ENCODE measurements at places on chromosomes 2 and 18.

GRCh38 chr2:143792602-143793001, 663.4 kb downstream of the ARHGAP15 start:
- DNase-seq, result no peak

DNA sequence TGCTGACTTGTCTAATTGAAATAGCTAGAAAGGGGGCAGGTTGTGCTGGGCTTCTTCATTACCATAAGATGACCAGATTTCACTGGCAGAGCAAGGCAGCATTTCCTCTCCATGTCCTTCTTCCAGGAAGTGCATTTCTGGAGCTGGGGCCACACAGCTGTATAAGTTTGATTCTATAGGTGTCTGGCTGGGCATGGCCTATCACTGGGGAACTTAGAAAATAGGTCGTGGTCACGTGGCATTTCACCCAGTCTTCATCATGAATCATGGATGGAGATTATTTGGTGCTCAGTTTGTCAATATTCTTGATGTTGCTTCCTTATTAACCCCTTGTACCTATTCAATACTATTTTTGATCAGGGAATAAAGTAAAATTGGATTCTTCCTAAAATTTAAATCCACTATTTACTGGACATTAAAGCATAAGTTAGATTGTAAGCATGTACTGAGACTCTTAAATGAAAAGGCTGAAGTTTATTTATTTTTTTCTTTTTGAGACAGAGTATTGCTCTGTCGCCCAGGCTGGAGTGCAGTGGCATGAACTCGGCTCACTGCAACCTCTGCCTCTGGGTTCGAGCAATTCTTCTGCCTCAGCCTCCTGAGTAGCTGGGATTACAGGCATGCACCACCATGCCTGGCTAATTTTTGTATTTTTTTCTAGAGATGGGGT, 49.5 kb upstream of the TMEM87B start:
- DNase-seq, result no peak

- no peak for DNase-seq
Observed at GRCh38 chr2:166957686-166958085, 69.4 kb downstream of the XIRP2 start.

DNA sequence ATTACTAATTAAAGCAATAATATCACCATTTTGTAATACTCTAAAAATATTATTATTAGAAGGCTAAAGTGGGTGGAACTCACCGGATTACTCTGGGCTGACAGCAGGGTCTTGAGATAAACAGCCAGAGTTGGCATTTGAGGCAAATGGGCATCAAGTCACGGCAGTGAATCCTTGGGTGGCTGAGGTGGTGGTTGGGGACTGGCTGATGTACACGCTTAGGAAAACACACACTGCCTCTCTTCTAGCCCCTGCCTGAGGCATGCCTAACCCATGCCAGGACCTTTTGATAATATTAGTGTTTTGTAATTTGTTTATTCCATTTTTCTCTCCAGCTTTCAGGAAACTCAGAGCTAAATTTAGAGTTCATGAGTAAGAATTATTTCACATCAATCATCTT, 76.8 kb downstream of the ACKR3 start:
- DNase-seq, result no peak

DNA sequence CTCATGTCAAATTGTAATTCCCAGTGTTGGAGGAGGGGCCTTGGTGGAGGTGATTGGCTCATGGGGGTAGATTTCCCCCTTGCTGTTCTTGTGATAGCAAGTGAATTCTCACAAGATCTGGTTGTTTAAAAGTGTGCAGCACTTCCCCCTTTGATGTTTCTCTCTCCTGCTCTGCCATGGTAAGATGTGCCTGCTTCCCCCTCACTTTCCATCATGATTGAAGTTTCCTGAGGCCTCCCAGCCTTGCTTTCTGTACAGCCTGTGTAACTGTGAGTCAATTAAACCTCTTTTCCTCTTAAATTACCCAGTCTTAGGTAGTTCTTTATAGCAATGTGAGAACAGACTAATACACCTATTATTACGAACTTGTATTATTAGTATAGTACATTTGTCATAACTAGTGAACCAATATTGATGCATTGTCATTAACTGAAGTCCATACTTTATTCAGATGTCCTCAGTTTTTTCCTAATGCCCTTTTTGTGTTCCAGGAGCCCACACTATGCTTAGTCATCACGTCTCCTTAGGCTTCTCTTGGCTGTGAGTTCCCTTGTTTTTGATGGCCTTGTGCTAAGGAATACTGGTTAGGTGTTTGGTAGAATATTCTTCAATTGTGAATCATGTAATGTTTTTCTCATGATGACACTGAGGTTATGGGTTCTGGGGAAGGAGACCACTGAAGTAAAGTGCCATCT, 4.5 kb upstream of the MAP3K2 start:
- no peak for DNase-seq

GRCh38 chr18:48674758-48675351, 136.0 kb downstream of the CTIF start:
- no peak for DNase-seq

- no peak for DNase-seq
Observed at GRCh38 chr18:55641486-55641885, 53.5 kb upstream of the TCF4 start.

DNA sequence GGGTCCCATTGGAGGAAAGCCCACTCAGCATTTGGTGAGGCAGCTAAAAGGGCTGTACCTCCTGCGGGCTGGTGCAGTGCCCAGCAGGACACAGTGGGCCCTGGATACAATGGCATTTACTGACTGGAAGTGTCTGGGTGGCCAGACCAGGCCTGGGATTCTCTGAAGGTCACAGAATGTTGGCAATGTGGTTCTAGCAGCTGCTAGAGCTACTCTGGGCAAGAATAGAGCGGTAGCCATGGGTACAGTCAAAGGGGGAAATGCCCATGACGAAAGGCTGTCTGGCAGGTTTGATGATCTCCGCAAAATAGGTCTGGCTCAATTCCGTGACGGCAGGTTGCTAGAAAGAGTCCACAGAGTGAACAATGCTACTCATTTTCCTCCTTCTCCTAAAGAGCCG, 241.8 kb downstream of the AFF3 start:
- DNase-seq, result no peak

DNA sequence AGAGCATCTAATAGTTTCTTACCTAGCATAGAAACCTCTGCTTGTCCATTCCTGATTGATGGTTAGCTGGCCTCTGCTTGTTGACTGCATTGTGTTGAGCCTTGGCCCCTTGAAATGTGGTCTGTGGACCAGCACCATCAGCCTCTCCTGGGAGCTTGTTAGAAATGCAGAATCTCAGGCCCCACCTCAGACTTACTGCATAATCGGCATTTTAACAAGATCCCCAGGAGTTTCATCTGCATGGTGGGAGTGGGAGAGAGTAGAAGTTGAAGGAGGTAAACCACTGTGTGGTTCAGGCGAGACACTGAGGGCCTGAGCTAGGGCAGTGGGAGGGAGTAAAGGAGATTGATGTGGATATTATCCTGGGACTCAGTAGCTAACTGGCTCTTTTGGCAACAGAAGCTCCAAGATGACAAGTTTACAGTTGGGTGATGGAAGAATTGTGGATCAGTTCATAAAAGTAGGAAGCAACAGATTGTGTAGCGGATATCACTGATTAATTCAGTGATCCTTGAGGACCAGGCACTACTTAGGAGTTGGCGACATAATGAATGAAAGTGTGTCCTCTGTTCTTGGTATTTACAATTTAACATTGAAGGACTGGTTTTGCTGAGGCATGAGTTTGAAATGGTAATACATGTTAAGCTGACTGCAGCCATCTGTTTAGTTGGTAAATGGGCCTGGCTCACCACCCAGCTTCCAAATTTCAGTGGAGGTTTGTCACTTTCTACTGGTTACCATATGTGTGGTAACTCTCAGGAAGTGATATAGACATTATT, 20.9 kb downstream of the PHLPP1 start:
- no peak for DNase-seq

GRCh38 chr2:7045601-7046590, 128.7 kb downstream of the RNF144A start:
- DNase-seq, result no peak

GRCh38 chr2:121257480-121257840, 27.5 kb downstream of the TFCP2L1 start:
- DNase-seq, result no peak

DNA sequence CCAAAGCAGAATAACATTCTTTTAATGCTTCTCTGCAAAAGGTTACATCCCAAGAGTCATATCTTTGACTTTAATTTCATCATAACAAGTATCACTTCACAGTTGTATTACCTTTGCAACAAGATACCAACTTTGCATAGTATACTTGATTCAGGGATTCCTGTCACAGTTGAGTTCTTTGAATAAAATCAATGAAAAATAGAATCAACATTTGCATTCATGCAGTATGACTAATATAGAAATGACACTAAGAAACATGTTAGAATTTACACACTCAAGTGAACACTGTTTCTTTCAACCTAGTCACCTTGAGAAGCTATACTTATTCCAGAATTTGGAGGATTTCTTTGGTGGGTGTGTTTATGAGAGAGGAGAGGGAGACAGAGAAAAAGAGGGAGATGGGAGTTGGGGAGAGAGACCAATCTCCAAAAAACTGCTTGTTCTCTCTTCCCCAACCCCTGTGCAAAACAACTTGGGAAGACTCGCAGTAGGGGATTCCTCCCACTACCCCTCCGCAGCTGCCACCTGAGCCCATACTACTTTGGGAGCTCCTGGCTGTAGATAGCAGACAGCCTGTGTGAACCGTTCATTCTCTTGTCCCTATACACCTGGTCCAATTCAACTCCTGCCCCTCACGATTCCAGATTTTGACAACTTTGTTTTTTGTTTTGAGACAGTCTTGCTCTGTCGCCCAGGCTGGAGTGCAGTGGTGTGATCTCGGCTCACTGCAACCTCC, 57.7 kb downstream of the PELI1 start:
- DNase-seq, result no peak

- no peak for DNase-seq
Observed at GRCh38 chr2:31075941-31076590, 62.2 kb downstream of the GALNT14 start.

GRCh38 chr18:25533218-25533617, 181.3 kb upstream of the ZNF521 start:
- DNase-seq, result no peak

DNA sequence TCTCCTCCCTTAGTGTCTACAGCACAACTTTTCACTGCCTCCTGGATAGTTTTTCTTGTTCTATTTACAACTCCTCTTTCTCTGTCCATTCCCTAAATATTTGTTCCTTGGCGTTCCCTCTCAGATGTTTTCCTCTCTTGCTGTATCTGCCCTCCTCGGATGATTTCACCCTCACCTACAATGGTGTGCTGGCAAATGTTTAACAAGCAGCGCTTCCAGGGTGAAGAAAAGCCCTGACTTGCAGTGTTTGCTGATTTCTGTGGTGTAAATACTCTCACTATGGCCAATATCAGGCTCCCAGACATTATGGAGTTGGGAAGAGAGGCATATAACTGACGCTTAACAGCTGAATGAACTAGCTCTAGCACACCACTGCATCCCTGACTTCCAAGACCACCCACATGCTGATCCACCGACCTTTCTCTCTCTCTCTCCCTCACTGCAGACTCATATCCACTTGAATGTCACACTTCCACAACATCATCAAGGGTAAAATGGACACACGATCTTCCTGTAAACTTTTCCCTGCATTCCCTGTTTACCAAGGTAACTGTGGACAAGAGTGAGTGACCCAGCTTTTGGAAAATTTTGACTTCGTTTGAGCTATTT, 31.5 kb upstream of the SPTBN1 start:
- no peak for DNase-seq

GRCh38 chr2:226429476-226429875, 370.1 kb downstream of the IRS1 start:
- DNase-seq, result no peak

DNA sequence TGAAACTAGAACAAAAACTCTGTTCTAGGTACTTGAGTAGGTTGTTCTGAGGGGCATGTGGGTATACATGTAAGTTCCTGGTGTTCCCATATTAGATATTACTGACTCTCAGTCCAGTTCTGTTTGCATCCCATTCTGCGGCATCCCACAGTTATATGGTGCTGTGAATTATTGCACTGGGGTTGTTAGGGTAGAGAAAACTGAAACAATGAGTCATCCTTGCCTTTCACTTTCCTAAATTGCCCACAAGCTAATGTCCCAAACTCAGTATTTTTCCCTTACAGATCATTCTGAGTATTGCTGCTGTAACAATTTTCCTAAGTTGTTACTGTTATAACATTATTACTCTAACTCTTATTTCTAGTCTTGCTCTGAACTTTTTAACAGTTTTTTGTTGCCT, 3.0 kb downstream of the WDR75 start:
- DNase-seq, result no peak

DNA sequence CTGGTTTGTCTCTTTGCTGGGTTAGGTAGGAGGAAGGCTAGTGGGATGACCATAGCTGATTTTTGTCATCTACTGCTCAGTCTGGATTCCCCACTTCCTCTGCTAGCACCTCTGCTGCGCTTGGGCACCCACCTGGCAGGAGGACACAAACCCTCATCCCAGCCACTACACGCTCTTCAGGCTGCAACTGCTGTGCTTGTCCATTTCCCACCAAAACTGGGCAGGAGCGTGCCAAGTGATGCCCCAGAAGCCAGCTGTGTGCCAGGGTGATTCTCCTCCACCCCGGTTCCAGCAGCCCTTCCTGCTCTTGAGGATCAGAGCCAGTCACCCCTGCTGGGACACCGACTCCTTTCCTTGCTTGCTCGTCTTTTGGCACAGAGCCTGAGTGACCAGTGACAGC, 15.7 kb upstream of the PER2 start:
- no peak for DNase-seq

DNA sequence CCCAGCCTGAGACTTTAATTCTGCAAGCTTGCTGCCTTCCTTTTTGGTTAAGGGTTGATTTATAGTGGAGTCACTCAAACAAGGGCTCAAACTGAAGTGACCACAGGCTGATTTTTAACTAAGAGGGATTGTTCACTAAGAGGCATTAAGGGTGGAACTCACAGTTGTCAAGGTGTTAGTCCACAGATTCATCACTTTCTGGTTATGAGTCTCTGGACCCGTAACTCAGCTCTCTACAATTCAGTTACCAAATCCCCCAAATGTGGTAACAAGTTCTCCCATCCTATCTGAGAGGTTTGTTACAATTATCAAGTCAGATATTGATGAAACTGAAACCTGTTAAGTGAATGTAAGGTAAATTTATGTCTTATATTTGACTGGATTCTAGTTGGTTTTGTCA, 185.9 kb upstream of the KLHL14 start:
- DNase-seq, result no peak

- DNase-seq, result no peak
Observed at GRCh38 chr18:76412010-76412817, 82.8 kb downstream of the ZNF516 start.

- no peak for DNase-seq
Observed at GRCh38 chr2:210086292-210086691, 83.9 kb downstream of the RPE start.

DNA sequence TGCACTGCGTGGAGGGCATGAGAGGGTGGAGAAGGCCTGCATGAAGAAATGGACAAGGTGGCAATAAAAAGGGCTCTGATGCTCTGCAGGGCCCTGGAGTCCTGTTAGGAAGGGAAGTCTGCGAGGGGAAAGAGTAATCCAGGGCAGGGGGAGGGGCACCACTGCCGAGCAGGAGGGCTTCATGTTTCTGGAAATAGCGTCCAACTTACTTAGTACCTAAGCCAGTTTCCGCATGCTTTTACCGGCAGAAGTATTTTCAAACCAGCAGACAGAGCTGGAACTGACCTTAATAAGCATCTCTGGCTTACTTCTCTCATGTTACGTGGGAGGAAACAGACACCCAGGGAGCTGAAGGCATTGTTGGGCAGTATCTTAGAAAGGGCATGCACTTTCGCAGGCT, 156.7 kb downstream of the GALNT14 start:
- no peak for DNase-seq

- no peak for DNase-seq
Observed at GRCh38 chr2:9764153-9764778, 79.0 kb upstream of the TAF1B start.
